ENCODE measurements at places on chromosomes 4 and X.

DNA sequence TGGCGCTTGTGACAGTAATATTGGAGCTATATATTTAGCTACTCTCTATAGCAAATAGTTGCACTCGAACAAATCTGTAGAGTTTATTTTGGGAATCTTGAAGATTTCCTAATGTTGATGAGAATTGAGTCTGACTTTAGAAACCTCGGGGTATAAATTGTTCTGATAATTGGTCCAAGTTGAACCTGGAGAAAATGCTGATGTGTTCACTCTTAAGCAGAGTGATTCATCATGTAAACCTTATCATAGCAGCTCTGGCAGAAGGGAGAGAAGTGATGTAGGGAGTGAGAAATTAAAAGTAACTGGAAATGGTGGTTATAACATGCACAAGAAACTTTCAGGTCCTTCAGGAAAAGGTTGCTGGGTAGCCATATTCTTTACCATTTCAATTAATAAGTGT, 16.4 kb upstream of the SLC4A4 start:
- DNase-seq: peak; percentile 32

- peak; percentile 14 for DNase-seq
These were observed 259.0 kb upstream of the TRPC5 start for GRCh38 chrX:112341598-112341997.

GRCh38 chr4:145346081-145346480, 135.6 kb upstream of the SMAD1 start:
- no peak for DNase-seq

GRCh38 chrX:139382529-139382928, 148.0 kb upstream of the F9 start:
- no peak for DNase-seq

- DNase-seq: peak; percentile 40
These were observed 121.6 kb downstream of the GUCY2F start for GRCh38 chrX:109360301-109360700.

DNA sequence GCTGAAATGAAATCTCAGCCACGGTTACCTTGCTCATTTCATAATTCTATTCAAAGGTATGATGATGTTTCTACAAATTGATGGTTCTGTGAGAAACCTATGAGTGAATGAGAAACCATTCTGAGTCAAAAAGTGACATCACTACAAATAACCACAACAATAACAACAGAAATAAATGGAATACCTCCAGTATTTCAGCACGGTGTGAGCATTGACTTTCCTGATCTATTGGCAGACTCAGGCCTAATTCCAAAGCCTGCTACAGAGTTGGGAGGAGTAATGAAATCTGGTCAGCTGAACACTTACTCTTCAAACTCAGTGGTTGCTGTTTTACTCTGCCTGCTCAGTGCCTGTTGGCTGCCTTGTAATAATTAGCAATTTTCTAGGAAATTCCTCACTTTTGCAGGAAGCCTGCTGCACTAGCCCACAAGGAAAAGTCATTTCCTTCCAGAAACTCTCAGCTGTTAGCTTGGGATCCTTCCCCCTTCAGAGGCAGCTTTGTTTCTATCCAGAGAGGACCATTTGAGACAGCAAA, 18.8 kb upstream of the SYNPO2 start:
- DNase-seq: peak; percentile 60

DNA sequence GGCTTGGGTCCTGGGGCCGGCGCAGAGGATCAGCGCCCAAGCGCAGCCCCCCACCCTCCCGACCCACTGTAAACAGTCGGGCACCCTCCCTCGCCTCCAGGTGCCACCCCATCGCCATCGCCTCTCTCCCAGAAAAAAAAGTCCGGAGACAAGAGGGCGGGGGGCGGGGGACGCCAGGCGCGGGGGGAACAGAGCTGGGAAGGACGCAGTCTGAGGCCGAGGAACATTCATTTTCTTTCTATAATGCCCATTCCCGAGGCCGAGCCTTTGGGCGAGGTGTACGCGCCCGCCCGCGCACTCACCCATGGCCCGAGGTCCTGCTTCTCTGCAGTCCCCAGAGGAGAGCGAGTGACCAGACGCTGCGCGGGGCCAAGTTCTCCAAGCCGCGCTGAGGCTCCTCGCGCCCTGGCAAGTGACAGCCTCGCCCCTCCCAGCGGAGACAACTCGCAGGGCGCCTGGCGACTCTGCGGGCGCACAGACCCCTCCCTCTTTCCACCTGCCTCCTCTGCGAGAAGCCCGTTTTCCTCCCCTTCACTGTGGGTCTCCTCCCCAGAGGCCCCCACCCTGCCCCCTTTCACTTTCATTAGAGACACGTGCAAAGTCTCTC, 63.5 kb upstream of the WDR17 start:
- no peak for DNase-seq

DNA sequence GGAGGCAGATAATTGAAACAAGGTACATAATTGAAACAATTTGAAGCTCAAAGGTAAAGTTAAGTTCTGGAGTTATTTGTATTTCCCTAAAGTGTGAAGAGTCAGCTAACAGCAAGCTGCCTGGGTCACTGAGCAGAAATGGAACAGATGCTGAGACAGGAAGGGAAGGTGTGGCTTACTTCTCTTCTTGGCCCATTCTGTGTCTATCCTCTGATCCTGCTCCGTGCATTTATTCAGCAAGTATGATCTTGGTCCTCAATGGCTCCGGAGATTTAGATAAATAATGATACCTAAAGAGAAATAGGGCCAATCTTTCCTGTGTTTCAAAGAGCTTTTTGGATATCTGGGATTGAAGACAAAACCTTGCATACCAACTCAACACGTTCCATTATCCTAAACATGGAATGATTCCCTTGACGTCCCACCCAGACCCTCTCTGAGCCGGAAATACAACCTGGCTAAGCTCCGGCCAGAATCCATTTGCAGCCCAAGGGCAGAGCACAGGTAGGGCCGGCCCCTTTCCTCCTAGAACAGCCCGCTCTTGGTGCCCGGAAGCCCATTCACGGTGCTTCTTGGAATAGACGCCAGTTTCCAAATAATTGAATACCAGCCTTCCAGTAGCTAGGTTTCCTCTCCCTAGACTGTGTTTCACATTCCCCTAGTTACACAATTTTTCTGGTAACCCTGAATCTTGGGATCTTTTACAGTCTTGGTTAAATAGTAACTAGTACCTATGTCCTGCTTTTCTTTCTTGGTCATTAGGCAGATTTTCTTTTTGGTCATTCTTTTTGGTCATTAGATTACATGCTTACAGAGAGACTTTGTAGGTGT, 211.0 kb downstream of the NWD2 start:
- no peak for DNase-seq

DNA sequence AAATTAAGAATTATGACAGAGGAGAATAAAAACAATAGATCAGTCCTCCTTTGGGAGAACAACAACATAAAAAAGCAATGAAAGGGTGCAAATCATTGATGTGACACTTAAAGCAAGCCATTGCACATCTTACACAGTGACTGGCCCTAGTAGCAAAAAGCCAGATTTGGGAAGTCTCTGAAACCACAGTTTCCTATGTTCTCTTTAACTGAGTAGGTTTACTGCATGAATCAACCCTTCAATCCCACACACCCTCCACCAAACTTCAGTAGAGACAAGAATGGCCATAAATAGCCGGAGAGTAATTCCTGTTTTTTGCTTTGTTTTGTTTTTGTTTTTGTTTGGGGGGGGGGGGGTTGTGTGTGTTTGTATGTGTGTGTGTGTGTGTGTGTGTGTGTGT, 180.8 kb downstream of the VEGFC start:
- no peak for DNase-seq

- DNase-seq: peak; percentile 17
These were observed 35.2 kb downstream of the KDM6A start for GRCh38 chrX:44908153-44908552.

- DNase-seq: no peak
These were observed 156.1 kb downstream of the STPG2 start for GRCh38 chr4:97987019-97987648.

GRCh38 chr4:146545102-146545501, 23.4 kb upstream of the SLC10A7 start:
- DNase-seq: no peak

DNA sequence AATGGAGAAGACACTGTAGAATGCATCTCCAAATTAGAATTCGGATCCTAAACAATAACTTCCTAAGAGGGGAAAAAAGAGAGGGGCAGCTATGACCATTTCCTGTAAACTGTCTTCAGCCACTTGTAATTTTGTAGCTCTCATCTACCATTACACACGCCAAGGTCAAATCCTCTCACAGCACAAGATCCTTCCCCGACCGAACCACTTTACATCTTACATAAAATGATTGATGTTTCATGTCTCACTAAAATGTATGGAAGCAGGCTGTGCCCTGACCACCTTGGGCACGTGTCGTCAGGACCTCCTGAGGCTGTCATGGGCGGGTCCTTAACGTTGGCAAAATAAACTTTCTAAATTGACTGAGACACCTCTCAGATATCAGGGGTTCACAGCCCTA, 24.1 kb upstream of the PBDC1 start:
- DNase-seq: peak; percentile 31

DNA sequence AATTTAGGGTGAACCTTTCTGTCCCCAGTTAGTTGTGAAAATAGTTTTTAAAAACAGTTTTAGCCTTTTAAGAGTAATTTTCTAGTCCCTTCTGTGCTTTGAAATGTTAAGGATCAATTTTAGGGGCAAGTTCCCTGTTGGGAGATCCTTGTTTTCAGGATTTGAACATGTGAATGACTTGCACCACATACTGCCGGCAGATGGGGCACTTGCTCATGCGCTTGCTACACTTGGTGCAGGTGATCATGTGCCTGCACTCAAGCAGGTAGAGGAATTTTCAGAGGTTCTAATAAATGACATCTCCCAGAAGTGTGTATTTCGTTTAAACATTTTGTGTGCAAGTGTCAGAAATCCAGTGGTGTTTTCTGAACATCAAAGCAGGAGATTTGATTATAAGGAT, 195.9 kb downstream of the CHM start:
- no peak for DNase-seq

DNA sequence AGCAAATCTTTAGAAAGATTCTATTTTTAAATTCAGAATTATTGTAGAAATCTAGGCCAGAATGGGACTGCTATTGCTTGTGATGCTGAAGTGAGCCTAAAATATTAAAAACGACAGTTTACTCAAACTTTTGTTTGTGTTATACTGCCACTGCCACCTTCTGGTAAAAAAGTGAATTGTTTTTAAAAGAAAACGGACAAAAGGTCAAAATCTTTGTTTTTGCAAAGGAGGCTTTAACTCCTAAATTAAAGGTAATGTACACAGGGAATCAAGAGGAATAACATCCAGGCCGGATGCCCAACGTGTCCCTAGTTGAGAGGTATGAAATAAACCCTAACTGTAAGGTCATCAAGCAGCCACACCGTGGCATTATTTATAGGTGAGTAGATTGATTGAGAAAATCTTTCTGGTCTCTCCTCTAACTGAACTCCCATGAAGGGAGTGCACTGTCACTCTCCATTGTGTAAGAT, 338.3 kb upstream of the GALNT7 start:
- DNase-seq: peak; percentile 23

GRCh38 chr4:80986011-80986410, 44.5 kb upstream of the BMP3 start:
- no peak for DNase-seq

- DNase-seq: peak; percentile 7
These were observed 84.9 kb downstream of the RAB28 start for GRCh38 chr4:13399257-13399656.

- DNase-seq: no peak
These were observed 13.8 kb downstream of the SLC25A5 start for GRCh38 chrX:119482041-119482440.

- DNase-seq: no peak
These were observed 113.2 kb downstream of the IL1RAPL2 start for GRCh38 chrX:104679175-104679574.

DNA sequence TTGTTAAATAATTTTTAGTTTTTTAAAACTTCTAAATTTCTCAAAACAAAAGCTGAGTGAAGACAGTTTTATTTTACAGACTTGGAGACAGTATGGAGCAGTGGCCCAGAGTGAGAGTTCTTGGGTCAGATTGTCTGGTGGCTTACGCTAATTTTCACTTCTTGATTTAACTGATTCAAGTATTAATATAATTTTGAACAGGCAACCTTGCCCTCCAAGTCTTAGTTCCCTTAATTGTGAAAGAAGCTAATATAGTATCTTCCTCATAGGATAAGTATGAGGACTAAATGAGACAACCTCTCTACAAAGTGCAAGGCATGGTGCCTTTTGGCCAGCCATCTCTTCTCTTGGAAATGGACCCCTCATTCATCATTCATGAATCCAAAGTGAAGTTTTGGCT, 25.4 kb downstream of the ATP7A start:
- DNase-seq: no peak

- DNase-seq: no peak
These were observed 34.7 kb downstream of the NHS start for GRCh38 chrX:17409566-17410290.

GRCh38 chrX:45714866-45715265, 514.2 kb upstream of the DIPK2B start:
- DNase-seq: peak; percentile 71

DNA sequence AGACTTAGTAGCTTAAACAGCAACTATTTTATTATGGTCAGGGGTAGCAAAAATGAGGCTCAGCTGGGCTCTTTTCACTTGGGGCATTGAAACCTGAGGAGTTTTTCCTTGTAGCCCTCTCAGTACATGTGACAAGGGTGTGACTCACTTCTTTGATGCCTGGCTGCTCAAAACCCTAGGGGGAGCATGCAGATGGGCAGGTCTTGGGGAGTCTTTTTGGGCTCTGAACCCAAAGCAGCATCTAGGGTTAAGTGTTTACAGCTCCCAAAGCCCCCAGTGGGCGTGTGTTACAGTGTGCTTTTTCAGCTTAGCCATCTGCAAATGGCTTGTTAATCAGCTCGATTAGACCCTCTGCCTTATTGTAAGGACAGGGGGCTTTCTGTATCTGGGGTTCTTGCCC, 1752.7 kb downstream of the PCDH7 start:
- no peak for DNase-seq

- no peak for DNase-seq
These were observed 44.4 kb downstream of the PDHA1 start for GRCh38 chrX:19388064-19388679.

- peak; percentile 18 for DNase-seq
These were observed 89.6 kb downstream of the SORCS2 start for GRCh38 chr4:7281691-7282665.

DNA sequence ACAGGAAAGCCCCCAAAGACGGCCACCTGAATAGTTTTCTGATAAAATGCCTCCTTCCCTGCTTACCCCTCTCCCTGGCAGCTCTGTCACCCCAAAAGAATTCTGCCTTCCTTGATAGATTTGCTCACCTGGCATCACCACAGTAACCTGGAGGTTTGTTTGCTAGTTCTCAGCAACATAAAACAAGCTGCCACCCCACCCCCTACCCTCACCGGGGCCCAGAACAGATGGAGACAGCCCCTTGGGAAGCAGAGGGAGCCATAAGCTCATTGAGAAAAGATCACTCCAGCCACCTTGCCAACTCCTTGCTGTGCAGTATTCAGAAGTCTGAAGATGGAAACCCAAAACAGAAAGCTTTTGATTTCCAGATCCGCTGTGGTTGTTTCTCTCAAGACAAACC, 108.6 kb downstream of the DHX15 start:
- no peak for DNase-seq
